ENCODE measurements at places on chromosomes 11 and 22. TPM values are rescaled to one million over a fixed set of nuclear protein-coding genes. Genes with fewer than 3 reads are reported as not detected.

- DNase-seq: no peak
Observed at GRCh38 chr22:47030881-47031627, 268.6 kb downstream of the TBC1D22A start.

- DNase-seq: no peak
Observed at GRCh38 chr11:36105743-36106581, 162.1 kb downstream of the LDLRAD3 start.

GRCh38 chr11:707817-708420 lies 1.9 kb downstream of the EPS8L2 start:
- DNase-seq: no peak

DNA sequence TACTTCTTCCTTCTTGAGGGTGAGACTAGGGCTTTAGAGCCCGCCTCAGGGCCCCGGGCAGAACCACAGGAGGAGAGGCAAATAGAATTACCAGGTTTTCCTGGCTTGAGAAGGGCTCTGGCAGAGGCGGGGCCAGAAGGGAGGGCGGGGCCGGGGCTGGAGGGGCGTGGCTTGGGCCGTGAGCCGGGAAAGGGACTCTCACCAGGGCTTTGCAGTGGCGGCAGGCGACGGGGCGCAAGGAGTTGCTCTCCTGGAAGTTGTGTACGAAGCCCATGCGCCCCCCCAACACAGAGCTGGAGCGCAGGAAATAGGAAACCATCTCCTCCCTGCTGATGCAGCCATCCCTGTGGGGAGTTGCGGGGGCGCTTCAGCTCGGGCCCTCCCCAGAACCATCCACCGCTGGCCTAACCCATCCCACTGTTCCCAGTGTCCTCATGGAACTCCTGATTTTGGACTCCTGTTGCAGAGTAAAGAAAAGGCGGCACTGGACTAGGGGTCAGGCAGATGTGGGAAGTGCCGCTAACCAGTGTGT lies 6.9 kb upstream of the NRXN2 start:
- DNase-seq: no peak

DNA sequence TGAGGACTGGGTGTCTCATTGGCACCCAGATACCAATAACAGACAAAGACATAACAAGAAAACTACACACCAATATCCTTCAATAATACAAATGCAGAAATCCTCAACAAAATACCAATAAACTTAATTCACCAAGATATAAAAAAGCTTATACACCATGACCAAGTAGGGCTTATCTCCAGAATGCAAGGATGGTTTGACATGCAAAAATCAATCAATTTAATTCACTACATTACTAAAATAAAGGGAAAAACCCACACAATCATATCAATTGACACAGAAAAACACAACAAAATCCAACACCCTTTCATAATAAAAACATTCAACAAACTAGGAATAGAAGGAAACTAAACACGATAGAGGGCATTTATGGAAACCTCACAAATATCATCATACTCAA lies 40.6 kb downstream of the LHFPL7 start:
- DNase-seq: no peak

- DNase-seq: no peak
Observed at GRCh38 chr11:69908511-69909220, 89.5 kb upstream of the FGF3 start.

- no peak for DNase-seq
Observed at GRCh38 chr11:131615611-131616010, 245.2 kb downstream of the NTM start.

DNA sequence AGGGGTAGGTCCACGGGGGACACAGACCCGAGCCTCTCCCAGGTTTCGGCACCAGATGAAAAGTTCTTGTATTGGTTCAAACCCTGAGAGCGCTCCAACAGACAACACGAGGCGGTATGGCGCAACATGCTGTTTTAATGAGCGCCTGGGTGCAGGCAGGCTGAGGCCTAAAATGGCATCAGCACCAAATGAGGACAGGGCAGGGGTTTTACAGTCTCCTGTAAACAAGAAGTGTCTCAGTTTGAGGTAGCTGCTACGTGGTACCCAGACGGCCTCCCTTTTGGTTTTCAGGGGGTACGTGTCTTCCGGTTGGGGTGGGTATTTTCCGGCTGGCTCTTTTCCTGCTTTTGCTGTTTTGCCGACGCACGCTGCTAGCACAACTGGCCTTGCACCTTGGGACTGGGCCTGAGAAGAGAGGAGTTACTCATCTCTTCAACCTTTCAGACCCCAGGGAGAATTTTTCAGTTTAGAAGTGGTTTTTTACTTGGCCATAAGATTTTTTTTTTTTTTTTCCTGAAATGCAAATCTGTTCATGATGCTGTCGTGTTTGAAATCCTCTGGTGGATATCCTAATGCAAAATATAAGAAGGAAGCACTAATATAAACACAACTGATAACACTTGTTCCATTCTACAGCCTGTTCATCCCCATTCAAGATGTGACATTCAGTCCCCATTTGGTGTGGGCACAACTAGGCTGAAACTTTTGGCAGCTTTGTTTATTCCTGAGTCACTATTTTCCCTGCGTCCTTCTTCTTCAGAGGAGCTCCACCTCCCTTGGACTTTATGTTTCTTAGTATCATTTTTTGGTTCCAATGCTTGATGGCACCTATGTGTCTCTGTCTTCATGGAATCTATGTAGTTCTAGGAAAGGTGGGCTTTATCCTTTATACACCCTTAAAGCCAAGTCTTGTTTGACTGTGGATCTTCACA lies 6.5 kb downstream of the PPFIBP2 start:
- DNase-seq: no peak

DNA sequence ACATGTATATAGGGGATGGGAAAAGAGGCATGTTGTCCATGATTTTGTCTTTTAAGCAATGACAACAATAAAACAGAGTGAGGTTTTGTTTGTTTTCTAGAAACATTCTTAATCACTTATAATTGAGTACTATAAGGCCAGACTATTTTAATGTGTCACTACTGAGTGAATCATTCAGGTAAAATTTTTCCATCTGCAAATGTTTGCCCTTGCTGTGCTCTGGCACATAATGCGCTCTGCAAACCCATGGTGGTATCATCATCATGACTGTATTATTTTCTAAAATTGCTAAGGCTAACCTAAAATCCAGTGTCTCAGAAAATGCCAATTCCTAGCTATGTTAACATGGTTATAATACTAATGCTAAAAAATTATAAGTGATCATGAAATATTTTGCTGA lies 261.2 kb downstream of the CADM1 start:
- DNase-seq: no peak

DNA sequence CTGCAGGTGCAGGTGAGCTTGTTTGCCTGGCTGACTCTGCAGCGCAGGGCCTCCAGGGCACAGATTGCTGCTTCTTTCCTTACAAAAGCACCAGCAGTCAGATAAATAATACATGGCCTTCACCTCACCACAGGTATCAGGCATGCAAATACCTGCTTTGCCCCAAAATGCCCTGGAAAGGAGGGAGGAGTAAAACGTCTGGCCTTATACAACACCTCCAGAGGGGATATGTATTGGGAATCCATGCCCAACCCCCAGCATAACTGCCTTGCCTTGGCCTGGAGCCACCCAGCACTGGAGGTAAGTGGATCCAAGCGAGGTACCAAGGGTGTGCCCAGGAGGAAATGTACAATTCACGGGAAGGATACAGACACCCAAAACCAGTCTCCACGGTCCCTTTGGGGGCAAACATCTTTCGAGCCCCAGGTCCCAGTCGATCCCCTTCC lies 860 bp downstream of the TMEM184B start:
- DNase-seq: no peak

DNA sequence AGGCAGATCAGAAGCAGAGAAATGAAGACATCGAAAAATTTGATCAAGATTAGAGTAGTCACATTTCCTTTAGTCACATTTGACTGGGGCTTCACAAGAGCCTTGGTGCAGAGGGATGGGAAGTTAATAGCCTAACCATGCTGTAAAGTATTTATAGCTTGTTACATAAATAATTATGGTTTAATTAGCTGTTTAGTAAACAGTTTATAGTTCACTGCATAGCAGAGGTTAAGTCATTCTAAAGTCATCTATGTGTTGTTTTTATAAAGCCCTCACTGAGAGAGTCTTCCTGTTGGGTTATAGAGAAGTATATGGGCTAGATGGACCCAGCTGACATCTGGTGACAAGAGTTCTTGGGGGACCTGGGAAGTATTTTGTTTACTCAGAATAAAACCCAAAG lies 47.1 kb downstream of the INSC start:
- no peak for DNase-seq

DNA sequence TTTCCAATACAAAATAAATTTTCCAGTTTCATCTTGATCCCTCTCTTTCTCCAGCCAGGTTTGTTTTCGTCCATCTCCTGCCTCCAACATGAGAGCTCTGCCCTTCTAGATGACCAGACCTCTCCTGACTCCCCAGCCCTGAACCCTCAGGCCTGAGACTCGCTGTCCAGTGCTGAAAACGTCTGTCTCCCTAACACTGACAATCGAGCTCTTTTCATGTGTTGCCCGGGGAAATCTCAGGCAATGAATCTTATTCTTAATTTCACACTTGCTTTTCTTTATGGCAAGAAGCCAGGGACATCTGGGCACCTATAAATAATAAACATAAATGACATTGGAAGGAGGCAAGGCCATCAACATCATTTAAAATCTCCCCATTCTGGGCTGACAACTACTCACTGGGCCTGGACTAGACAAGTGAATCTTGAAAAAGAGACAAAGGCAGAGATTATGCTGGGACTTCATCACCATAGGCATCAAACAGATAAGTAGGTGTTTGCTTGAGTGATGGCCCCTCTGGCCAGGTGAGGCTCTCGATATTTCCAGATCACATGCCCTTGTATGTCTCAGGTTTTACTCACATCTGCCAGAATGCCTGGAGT lies 274.5 kb upstream of the B3GAT1 start:
- peak; percentile 7 for DNase-seq

- no peak for DNase-seq
Observed at GRCh38 chr22:42766860-42767259, 46.2 kb upstream of the A4GALT start.

GRCh38 chr11:102564110-102564509 lies 33.6 kb upstream of the MMP7 start:
- DNase-seq: peak; percentile 18

- no peak for DNase-seq
Observed at GRCh38 chr11:57405271-57405860, 14.9 kb upstream of the PRG2 start.

GRCh38 chr22:46614025-46614931 lies 5.9 kb upstream of the GRAMD4 start:
- no peak for DNase-seq

GRCh38 chr11:85665733-85666132 lies 804 bp upstream of the CREBZF start:
- peak; percentile 33 for DNase-seq

- no peak for DNase-seq
Observed at GRCh38 chr11:123438131-123438627, 8.1 kb downstream of the GRAMD1B start.

- no peak for DNase-seq
Observed at GRCh38 chr11:57343825-57344224, 5.7 kb downstream of the P2RX3 start.

OR52E8 gene
- not detected for polyA plus RNA-seq

DEPDC7 gene
- polyA plus RNA-seq: 10.8 TPM

IGLL1 gene
- polyA plus RNA-seq: 0.43 TPM

KCNK4 gene
- not detected for polyA plus RNA-seq

NEFH gene
- polyA plus RNA-seq: 4.8 TPM

CAPN5 gene
- polyA plus RNA-seq: 9.9 TPM

QSER1 gene
- polyA plus RNA-seq: 20.2 TPM

ALG8 gene
- polyA plus RNA-seq: 23.0 TPM

OPCML gene
- 1.7 TPM for polyA plus RNA-seq
